ENCODE measurements at places on chromosomes 11 and 22.

DNA sequence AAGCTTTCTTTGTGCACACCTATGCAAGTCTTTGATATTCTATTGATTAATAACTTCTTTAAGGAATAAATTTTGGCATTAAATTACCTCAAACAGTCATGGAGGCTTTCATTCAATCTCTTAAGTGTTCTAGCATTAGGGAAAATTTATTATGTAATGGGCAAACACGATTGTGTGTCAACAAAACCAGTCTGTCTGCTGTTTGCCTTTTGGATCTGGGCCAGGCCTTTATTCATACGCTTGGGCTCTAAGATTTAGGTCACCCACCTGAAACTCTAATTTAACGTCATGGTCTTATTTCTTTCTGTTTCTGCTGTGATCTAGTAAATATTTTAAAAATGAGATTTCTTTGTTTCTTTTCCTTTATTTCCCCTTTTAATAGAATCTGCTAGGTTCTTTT is 1270.6 kb downstream of the LRRC4C start:
- no peak for DNase-seq

DNA sequence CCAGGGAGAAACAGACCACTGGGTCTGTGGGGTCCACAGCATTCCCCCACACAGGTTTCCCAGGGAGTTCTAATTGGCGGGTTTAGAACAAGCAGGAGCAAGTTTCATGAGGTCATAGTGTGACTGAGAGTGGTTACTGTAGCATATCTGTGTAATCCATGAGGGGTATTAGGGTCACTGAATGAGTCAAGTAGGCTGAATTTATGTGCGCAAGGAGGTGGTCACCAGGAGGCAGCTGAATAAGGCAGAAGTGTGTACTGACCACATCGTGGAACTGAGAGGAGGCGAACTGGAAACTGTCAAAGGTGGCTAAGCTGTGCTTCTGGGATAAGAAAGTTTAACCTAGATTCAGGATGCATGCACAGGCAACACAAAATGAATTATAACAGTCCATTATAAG is 876.0 kb downstream of the METTL15 start:
- no peak for DNase-seq

GRCh38 chr11:94211261-94211830 is 82.7 kb downstream of the PANX1 start:
- DNase-seq = no peak

DNA sequence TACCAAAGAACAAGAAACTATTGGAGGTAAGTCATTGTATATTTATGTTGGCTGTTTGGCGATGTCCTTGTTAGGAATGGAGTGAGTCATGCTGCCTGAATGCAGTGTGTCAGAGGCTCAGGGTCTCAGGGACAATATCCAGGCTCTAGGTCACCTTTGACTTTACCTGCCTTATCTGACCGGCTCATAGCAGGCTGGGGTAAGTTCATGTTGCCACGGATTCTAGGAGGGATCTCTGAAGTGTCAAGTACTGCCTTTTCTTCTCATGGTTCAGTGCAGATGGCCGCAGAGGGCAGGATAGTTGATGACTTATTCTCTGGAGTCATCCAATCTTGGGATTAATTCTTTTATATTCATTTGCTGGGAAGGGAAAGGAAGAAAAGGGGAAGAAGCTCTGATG is 53.2 kb downstream of the SPON1 start:
- no peak for DNase-seq

GRCh38 chr11:87351676-87352075 is 313.9 kb downstream of the TMEM135 start:
- DNase-seq = no peak

- no peak for DNase-seq
Observed at GRCh38 chr11:73047773-73048371, 94.2 kb downstream of the FCHSD2 start.

DNA sequence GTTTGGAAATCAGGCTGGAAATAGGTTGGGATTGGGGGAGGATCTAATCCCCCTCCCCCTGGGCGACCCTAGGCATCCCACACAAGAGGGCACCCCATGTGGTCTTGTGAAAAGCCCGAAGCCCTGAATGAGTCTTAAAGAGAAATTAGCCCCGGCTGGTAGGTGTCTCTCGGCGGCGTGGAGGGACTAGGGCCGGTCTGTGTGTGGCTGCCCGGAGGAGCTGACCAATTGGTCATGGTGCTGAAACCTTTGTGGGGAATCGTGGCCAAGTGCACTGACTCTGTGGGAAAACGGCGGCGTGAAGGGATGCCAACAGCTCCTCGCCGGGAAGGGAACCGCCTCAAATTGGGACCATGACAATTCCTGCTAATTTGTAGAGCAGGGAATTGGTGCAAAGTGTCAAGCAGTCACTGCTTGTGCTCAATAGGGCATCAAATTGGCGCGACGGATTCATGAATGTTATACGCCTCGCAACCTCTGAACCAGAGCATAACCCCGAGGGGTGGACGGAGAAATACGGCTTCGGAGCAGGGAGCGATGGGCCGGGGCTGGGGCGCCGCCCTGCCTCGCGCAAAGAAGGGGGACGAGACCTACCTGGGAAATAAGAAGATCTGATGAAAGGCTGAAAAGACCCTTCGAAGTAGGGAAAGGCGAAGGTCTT is 1.5 kb downstream of the DBX1 start:
- DNase-seq = no peak

DNA sequence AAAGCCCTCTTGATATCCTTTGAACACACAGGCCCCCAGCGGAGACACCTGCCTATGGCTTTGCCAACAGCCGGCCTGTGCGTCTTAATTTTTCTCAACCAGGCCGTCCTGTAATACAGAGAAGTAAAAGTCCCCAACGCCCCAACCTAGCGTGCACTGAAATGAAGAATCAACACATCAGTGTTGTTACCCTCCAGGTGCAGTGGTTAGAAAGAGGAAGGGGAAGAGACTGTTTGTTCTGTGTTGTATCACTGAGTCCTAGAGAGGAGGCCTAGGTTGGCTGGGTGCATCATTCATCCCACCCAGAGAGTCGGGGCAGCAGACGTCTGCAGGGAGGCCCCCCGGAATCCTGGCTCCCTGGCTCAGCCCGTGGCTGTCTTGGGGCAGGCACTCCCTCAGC is 25.7 kb downstream of the SGSM1 start:
- no peak for DNase-seq

- no peak for DNase-seq
Observed at GRCh38 chr11:76436020-76436419, 8.8 kb upstream of the EMSY start.

DNA sequence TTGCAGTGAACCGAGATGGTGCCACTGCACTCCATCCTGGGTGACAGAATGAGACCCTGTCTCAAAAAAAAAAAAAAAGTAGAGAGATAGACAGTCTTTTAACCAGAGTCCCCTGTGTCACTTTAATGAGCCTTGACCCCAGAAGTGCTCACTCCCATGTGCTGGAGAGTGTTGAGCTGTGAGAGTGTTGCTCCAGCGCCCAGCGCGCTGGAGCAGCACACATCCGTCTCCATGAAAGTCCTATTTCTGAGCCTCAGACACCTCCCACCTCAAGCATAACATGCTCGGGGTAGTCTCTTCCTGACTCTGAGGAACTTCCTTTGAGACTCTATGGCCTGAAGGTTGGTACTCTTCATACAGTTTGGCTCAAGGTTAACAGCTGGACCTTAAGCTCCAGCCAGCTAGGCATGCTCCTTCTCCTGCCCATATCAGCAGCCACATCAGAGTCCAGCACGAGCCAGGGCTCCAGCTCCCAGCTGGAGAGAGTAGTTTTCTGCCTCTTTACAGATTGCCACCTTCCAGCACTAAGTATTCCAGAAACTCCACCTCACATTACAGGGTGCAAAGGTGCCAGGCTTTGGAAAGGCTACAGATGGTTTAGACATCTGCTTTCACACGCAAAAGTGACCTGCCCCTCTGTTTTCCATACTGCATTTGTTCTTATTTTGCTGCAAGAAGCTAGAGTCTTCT is 29.4 kb upstream of the UBASH3B start:
- no peak for DNase-seq

GRCh38 chr11:78403781-78404180 is 13.8 kb downstream of the GAB2 start:
- DNase-seq = no peak

Data from activated effector memory CD4-positive, alpha-beta T cell treated with anti-CD3 and anti-CD28 coated beads, Interleukin-2, amount 50 U/mL, for 16 hours (primary cell).